Esophagus muscularis mucosa (tissue), 4 donors: ENCODE measurements at places on chromosomes 12 and 14. TPM values are rescaled to one million over a fixed set of nuclear protein-coding genes. Genes with fewer than 3 reads are reported as not detected.

Gene LHX5
- not detected for total RNA-seq

Gene C3AR1
- total RNA-seq = 9.1 TPM

- DNase-seq = no peak
These were observed 460.9 kb downstream of the RMST start for GRCh38 chr12:97923546-97923945.

Gene OR4E2
- total RNA-seq = not detected

Gene GMPR2
- total RNA-seq = 53.2 TPM

DNA sequence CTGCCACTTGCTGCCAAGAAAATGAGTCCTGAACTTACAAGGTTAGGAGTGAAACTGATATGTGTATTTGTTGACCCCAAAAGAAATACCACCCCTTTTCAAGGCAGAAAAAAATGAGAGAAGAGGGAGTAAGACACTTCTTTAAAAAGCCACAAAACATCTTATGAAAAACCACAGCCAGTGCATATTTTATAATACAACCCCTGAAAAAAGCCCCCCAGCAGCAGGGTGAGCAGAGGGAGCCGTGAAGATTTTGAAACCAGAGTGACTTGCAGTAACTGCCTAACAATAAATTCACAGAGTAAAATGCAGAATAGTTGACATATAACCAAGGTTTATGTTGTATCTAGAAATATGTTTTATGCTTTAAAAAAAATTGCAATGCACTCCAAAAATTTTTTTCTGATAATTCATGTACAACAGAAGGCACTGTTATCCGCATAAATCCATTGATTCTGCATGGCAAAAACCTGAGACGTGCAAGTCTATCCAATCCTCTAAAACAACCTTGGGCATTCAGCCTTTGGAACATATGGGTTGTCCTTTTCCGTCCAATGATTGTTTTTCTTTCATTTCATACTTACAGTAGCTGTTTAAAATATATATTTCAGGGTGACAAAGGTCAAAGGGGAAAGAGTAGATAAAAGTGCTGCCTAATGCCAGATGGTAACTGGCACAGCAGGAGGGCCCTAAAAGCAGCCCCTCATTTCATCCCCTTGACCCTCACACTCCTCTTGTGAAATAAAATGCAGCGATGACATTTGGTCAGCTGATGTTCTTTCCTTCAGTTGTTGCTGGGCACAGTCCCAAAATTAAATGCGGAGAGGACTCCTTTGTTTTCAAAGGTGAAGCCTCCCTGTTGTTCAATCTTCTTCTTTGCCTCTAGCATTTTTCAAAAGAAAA is 65.3 kb downstream of the IPO8 start:
- no peak for DNase-seq

GRCh38 chr14:67766035-67766680 is 50.2 kb downstream of the ZFYVE26 start:
- DNase-seq = no peak

Gene POU6F1
- total RNA-seq = 20.3 TPM

DNA sequence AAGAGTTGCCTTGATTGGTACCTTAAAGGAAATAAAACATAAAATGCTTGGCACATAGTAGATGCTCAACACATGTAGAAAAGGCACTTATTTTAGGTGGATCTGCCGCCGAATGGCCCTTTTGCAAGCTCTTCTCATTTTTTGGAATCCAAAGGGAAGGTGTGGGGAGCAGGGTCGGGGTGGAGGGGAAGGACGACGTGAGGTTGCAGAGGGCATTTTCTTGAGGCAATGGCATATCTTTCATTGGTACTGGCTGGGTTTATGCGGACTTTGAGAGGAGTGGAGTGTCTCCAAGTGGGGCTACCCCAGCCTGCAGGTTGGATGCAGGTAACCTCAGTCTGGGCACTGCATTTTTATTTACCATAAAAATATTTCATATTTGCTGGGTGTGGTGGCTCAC is 8.1 kb downstream of the RTL1 start:
- no peak for DNase-seq

DNA sequence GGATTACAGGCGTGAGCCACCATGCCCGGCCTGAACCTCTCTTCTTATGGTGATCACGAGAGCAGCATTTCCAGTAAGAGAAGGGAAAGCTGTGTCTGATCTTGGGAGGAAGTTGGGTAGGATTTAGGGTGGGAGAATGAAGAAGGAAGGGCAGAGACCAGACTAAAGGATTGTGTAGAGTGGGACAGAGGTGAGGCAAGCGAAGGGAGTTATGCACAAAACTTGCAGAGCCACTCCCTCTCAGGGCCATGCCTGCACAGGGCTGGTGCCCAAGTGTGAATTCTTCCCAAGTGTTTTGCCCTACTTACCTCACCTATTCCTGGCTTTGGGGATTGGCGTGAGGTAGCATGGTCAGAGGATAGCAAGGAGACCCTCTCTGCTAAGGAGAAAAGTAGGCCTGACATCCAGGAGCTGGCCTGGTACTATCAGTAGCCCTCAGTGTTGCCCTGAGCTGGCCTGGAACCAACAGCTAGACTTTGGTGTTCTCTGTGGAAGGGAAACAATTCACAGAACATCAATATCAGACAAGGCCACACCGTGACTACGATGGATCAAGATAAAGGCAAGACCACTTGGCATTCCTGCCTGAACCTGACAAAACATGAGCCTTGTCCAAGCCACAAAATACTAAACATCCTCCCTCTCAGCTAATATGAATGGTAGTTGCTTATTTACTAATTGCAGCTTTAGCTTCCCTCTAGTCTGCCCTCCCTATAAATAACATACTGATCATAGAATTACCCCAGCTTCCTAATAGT is 201.0 kb upstream of the AMIGO2 start:
- DNase-seq = no peak

DNA sequence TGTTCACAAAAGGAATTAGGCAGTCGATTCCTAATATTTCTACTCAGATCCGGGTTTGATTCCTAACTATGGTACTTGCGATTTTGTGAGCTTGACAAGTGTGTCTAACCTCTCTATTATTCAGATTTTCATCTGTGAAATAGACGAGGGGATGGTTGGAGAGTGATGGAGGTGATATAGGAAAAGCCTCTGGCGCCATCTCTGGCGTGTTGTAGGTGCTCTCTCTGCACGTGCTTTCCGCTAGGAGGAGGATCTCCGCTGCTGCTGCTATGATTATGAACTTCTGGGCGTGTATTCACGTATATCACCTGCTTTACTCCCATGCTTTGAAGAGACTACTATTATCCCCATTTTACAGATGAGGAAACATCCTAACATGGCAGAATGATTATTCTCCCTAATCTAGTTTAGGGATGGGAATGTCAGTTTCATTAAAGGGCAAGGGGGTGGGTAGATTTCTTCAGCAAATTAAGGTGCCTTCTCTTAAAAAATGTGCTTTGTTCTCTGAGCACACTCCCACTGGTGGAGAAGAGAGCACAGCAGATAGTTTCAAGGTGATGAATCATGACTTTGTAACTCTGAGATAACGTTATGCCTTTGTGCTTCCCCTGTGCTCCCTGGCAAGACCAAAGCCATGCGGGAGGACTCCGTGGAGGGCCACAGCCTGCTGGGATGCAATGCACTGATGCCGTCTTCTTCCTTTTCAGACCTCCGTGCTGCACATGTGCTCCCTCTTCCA is 97.1 kb downstream of the PRIMA1 start:
- DNase-seq = no peak

Gene GPR65
- 0.42 TPM for total RNA-seq

DNA sequence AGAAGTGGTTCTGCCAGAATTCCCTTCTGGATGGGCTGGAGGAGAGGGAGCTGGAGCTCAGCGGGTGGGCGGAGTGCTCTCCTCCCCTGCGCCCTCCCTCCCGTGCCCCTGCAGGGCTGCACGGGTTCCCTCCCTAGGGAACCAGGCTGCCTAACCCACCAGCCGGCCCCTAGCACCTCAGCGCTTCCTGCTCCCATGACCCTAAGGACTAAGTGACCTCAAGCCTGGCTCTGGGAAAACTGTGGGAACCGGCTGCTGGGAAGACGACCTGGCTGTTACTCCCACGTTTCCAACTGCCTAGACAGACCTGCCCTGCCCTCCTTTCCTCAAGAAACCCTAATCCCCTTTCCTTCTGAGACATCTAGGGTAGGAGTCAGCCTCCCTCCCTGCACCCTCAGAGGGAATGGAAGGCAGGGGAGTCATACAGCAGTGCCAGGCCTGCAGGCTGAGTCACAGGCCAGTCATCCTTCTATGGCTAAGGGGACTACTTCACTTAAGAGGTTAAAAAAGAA is 31.5 kb downstream of the SLC6A12 start:
- no peak for DNase-seq

DNA sequence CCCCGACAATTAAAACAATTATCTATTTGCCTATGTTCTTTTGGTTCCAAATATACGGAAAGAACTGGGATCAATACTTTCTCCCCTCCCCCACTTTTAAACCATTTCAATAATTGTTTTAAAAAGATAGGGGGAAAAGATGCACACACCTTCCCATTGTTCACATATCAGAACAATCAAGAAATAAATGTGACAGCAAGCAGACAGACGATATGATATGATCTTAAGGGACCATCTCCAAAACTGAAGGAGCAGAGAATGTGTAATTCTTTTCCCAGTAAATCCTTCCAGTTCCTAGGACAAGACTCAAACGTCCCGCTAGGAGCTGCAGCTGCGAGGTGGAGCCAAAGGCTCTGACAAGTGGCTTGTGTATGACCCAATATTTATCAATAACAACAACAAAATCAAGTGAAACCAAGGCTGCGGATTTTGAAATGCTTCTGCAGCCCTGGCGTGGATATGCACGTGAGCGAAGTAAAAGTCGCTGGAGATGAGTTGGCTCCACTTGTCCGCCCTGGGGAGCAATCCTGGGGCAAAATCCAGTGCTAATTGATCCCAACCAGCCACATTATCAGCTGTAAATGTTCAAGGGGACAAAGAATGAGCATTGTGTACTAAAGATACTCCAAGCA is 8.2 kb upstream of the FOXG1 start:
- no peak for DNase-seq

GRCh38 chr12:40946612-40947194 is 241.4 kb upstream of the PDZRN4 start:
- no peak for DNase-seq

DNA sequence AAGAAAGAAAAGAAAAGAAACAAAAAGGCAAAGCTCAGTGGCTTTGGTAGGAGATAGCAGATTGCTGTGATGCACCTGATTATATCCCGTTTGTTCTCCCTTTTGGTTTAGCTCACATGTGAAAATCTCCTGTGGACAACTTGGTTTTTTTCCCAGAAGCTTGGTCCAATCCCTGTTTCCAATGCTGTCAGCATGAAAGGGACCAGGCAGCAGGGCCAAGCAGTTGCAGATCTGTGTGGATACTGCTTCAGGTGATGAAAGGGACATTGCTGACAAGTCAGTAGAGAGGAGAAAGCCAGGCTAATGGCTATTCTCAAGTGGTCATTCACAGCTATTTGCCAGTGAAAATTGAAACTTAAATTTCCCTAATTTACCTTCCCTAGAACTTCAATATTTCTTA is 18.8 kb upstream of the SLCO1A2 start:
- no peak for DNase-seq

DNA sequence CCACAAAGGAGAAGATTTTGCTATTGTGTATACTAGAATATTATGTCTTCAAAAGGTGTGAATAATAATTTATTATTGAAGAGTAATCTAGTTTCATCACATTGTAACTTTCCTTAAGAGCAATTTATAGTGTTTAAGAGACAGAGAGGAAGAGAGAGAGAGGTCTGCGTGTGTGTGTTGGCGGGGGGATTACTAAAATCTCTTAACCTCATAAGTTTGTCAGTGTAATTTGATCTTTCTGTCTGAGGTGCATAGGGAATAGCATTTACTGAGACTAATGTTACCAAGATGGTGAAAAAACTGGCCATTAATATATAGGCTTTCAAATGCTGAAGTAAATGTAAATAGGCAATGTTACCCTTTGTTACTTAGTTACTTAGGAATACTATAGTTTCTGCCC is 48.2 kb upstream of the BTG1 start:
- DNase-seq = no peak

- DNase-seq = no peak
These were observed 26.7 kb downstream of the MED21 start for GRCh38 chr12:27048822-27049752.

Gene MMP17
- 4.8 TPM for total RNA-seq

GRCh38 chr12:82182601-82183190 is 175.5 kb downstream of the CCDC59 start:
- DNase-seq = no peak

DNA sequence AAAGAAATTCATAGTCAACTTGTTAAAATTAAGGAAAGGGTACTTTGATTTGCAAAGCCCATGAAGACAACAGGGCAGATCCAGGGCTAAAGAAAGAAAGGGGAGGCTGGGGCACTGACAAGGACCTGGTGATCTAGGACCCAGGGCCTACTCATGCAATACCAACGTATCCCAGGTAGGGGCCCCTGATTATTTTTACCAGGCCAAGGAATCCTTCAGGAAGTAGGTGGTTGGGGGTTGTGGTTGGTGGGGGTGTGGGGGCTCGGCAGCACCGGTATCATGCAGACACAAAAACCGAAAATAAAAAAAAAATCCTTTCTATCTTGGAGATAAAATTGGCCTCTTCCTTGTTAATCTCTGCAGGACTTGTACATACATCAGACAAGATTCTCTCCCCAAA is 47.5 kb downstream of the GSC start:
- DNase-seq = no peak

DNA sequence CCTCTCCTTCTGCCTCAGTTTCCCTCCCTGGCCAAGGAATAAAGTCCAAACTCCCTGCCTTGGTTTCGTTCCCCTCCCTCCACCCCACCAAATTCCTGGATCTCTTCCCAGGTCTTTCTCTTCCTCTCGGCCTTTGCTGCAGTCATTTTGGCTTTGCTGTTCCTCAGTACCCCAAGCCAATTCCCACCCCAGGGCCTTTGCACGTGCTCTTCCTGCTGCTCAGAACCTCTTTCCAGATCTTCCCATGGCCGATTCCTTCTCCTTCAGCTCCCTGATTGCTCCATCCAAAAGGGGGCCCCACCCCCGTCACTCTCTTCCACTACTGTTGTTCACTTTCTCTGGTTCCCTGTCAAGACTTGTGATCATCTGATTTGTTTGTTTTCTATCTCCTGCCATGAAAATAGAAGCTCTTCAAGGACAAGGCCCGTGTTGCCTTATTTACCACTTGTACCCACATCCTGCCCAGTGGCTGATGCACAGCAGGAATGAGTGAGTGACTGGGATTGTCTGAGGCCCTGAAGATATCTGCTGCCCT is 3.1 kb downstream of the HNF1A start:
- no peak for DNase-seq

Gene CNTN1
- total RNA-seq = 63.1 TPM

- DNase-seq = no peak
These were observed 6.9 kb upstream of the IGFBP6 start for GRCh38 chr12:53090554-53090953.

GRCh38 chr12:78384541-78384940 is 480.0 kb upstream of the SYT1 start:
- DNase-seq = no peak

DNA sequence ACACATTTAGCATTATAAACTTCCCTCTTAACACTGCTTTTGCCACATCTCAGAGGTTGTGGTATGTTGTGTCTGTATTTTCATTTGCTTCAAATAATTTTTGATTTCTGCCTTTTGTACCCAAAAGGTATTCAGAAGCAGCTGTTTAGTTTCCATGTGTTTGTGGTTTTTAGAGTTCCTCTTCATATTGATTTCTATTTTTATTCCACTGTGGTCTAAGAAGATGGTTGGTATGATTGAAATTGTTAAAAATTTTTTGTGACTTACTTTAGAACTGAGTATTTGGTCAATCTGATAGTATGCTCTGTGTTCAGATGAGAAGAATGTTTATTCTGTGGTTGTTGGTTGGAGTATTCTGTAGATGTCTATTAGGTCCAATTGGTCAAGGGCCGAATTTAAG is 76.4 kb downstream of the IFNG-AS1 start:
- DNase-seq = no peak

GRCh38 chr14:30064454-30064853 is 136.8 kb upstream of the PRKD1 start:
- DNase-seq = no peak
